ENCODE measurements at places on chromosomes 7 and 10. TPM values are rescaled to one million over a fixed set of nuclear protein-coding genes. Genes with fewer than 3 reads are reported as not detected.

The SPDYE6 gene
- polyA plus RNA-seq = 3.7 TPM

The SCIN gene
- 0.40 TPM for polyA plus RNA-seq

The LRRC17 gene
- 42.4 TPM for polyA plus RNA-seq

The FAM131B gene
- polyA plus RNA-seq = 2.6 TPM

The BTBD16 gene
- 0.15 TPM for polyA plus RNA-seq

The GPR141 gene
- polyA plus RNA-seq = 1.4 TPM

The GPRIN2 gene
- polyA plus RNA-seq = 0.28 TPM

The MMD2 gene
- polyA plus RNA-seq = not detected

The ZEB1 gene
- 63.5 TPM for polyA plus RNA-seq

The TMEM140 gene
- 11.4 TPM for polyA plus RNA-seq

The ATG9B gene
- 1.1 TPM for polyA plus RNA-seq

The HDAC9 gene
- 17.5 TPM for polyA plus RNA-seq

GRCh38 chr10:125768219-125768855 lies 7.3 kb downstream of the MMP21 start:
- DNase-seq = peak; percentile 77

- no peak for DNase-seq
Observed at GRCh38 chr7:34751725-34752643, 94.0 kb downstream of the NPSR1 start.

- DNase-seq = no peak
Observed at GRCh38 chr10:24822590-24822989, 98.9 kb upstream of the ARHGAP21 start.

DNA sequence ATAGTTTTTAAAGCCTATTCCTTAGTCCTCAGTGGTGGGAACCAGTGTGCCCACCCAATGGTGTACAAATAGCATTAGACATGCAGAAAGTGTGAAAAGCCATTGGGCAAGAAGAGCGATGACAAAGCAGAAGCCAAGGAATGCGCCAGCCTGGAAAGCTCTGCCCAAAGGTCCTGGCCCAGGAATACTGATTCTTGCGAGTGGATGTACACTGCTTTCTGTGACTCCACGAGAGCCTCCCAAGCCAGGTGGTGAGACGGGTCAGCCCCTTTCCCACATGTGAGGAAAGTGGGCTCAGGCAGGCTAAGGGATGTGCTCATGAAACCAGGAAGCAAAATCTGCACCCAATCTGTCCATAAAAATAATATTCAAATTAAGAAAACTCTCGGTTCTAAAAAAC lies 106.6 kb downstream of the ADCY1 start:
- no peak for DNase-seq

DNA sequence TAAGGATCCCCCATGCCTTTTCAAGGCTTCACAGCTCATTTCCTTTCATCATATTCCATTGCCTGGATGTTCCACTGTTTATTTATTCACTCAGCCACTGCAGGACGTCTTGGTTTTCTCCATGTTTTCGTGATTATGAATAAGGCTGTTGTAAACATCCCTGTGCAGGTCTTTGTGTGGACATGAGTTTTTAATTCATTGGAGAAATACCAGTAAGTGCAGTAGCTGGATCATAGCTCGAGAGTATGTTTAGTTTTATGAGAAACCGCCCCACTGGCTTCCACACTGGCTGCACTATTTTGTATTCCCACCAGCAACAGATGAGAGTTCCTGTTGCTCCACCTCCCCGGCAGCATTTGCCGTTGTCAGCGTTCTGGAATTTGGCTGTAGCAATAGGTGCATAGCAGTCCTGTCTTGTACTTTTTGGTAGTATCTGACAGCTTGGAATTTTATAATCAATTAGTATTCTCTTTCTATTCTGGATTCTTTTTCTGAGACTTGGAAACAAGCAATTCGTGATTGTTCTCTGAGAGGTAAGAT lies 269.9 kb upstream of the PITRM1 start:
- DNase-seq = no peak

GRCh38 chr10:72297805-72298591 lies 24.3 kb downstream of the DDIT4 start:
- DNase-seq = peak; percentile 98

DNA sequence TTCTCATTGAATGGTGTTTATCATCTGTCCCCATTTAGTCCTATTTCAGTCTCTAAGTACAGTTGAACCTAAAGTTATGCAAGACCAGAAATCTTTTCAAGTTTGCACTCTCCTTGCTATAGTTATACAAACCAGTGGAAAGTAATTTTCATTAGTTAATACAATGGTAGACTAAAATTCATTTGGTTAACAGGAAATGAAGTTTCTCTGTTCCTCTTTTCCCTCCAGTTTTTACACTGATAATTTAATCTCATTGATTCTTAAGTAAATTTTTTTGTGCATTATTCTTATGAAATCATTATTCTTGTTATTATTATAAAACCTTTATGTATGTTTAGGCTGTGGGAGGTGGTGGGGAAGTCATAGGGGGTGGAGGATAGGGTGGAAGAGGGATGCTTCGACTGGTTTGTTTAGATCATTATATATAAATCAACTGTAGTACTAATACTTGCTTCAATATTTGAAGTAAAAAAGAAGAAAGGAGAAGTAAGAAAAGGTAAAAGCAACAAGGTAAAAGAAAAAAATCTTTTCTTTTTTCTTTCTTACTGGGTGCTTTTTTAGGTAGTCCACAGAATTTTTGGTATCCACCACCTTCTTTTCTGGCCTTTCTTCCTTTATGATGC lies 104.1 kb downstream of the GPR85 start:
- no peak for DNase-seq

- DNase-seq = no peak
Observed at GRCh38 chr7:50812094-50812493, 29.4 kb upstream of the GRB10 start.

- no peak for DNase-seq
Observed at GRCh38 chr7:35736725-35737124, 41.8 kb upstream of the HERPUD2 start.

- no peak for DNase-seq
Observed at GRCh38 chr10:113540845-113541548, 11.9 kb upstream of the HABP2 start.

DNA sequence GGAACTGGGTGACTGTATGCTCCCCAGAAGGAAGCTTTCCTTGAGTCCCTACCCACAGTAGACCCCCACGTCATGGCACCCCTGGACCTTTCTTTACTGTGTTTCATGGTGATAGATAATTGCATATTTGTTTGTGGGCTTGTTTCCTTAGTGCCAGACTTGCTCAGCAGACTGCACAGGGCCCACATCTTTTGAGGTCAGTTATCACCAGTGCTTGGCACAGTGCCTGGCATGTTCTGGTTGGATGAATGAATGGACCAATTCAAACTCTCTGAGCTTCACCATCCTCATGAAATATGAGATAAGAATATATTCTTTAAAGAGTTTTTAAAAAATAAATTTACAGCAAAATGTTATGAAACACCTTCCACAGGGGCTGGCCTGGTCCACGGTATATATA lies 78.4 kb upstream of the EMX2 start:
- no peak for DNase-seq

DNA sequence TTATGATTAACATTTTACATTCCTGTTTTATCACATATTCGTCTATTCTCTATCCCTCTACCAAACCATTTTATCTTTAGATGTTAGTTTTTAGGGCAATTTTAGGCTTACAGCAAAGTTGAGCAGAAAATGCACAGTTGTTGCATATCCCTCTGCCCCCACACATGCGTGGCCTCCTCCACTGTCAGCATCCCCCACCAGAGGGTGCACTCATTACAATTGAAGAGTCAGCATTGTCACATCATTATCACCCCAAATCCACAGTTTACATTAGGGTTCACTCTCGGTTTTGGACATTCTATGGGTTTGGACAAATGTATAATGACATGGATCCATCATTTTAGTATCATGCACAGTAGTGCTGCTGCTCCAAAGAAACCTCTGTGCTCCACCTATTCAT lies 86.4 kb downstream of the WDR37 start:
- DNase-seq = no peak

DNA sequence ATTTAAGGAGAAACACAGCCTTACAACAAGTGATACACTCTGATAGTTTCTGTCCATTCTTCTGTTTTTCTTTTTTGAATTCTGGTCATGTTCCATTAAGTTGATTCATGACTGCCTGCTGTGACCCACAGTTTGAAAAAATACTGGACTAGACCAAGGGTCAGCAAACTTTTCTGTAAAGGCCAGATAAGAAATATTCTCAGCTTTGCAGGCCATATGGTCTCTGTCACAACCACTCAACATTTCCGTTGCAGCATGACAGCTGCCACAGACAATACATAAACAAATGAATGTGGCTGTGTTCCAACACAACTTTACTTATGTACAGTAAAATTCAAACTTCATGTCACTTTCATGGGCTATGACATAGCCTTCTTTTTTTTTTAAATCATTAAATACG lies 156.7 kb downstream of the PLXNA4 start:
- DNase-seq = no peak

DNA sequence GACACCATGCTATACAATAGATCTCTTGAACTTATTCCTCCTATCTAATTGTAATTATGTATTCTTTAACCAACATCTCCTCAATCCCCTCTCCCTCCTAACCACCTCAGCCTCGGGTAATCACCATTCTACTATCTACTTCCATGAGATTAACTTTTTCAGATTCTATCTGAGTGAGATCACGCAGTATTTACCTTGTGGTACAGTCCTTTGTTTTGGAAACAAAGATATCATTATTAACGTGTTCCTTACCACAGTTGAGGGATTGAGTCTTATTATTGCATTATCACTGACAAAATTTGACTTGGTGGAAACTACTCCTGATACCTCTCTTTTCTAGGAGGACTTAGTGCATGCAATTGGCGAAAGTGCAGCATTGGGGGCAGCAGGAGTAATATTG lies 26.0 kb upstream of the HYAL4 start:
- DNase-seq = no peak

GRCh38 chr7:137017221-137017620 lies 148.8 kb downstream of the CHRM2 start:
- no peak for DNase-seq

DNA sequence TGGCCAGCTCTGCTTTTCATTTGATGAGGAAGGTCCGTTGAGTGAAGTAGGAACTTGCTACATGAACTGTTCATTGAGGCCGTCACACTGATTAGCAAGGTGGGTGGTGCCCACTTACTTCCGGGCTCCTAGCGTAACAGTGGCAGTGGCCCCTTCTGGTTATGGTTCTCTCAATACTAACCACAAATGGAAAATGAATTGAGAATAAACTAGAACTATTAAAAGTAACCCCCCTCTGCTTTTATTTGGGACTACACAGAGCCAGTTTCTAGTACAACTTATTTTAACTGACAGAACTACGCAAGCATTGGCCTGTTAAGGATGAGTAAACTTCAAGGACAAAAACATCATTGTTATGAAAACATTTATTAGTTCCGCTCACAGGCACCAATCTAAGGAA lies 519.1 kb downstream of the INHBA start:
- no peak for DNase-seq

GRCh38 chr7:152076324-152076821 lies 50.9 kb downstream of the GALNT11 start:
- DNase-seq = no peak

DNA sequence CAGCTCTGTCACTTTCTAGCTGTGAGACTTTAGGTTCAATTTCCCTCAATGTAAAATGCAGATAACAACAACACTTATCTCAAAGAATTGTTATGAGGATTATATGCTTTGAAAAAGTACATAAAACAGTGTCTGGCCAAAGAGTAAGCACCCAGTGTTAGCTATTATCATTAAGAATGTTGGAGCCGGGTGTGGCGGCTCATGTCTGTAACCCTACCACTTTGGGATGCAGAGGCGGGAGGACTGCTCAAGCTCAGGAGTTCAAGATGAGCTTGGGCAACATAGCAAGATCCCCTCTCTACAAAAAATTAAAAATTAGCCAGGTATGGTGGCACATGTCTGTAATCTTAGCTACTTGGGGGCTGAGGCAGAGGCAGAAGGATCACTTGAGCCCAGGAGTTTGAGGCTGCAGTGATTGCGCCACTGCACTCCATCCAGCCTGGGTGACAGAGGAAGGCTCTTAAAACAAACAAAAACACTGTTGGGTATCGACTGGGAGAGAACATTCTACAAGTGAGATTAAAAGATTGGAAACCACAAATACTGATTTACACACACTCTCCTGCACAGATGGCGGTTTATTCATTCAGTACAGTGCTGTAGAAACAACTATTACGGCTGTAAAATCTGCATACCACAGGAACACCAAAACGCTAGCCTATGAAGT lies 107.3 kb downstream of the PROSER2 start:
- DNase-seq = no peak

DNA sequence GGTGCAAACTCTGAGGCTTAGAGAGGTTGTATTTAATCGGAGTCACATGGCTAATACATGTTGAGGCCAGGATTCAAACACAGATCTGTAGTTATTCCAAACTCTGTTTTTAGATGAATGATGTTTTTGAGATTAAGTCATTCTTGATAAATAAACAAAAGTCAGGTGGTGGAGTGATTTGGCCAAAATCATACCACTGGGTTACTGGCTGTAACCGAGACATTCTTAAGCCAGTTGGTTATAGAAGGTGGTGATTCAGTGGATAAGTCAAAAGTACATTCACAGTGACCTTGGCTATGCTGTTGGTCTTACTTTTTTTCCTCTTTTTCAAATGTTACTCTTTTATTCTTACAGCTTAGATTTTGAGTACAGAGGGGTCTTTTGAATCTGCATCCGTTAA lies 361.4 kb downstream of the KIF20B start:
- no peak for DNase-seq

Measured in muscle of back (tissue), 13 donors.